ENCODE measurements at places on chromosomes 5 and 9.

DNA sequence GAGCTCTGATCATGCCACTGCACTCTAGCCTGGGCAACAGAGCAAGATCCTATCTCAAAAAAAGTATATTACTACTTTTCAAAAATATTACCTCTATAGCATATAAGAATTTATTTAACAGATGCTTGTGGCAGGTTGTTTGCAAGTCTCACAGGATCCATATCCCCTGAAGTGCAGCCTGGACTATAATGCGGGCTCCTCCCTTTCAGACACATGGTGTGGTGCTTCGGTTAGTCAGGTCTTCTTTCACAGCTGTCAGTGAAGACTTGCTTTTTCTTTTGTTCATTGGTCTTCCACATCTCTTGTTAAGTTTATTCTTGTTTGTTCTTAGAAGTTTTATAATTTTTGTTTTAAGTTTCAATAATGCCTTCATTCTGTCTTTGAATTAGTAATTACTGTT lies 9.4 kb upstream of the HRCT1 start:
- DNase-seq = no peak

GRCh38 chr9:34456151-34456550 lies 2.2 kb downstream of the FAM219A start:
- DNase-seq = no peak

- no peak for DNase-seq
These were observed 24.4 kb downstream of the SKIC3 start for GRCh38 chr5:95530416-95530815.

DNA sequence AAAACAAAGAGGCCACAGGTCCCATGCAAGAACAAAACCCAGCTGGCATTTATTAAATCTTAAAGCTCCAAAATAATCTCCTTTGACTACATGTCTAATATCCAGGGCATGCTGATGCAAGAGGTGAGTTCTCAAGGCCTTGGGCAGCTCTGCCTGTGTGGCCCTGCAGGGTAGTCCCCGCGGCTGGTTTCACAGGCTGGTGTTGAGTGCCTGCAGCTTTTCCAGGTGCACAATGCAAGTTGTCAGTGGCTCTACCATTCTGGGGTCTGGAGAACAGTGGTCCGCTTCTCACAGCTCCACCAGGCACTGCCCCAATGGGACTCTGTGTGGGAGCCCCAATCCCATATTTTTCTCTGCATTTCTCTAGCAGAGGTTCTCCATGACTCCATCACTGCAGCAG lies 54.4 kb upstream of the HCN1 start:
- no peak for DNase-seq

DNA sequence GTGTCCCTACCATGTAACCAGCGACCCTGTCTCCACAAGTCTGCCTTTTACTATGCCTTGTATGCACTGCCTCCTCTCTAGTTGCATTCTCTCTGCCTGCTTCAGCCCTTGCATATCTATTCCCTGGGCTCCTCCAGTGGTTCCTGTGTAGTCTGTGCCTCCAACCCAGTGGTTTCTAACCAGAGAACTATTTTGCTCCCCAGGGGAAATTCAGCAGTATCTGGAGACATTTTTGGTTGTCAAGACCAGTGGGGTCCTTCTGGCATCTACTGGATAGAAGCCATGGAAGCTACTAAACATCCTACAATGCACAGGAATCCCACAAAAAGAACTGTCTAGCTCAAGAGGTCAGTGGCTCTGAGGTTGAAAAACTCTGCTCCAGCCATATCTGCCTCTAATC lies 224.1 kb upstream of the RASEF start:
- no peak for DNase-seq

Measured in esophagus squamous epithelium (tissue), 5 donors.